CD4-positive, alpha-beta T cell treated with Interleukin-4 for 1 hour (primary cell): ENCODE measurements at places on chromosomes 13 and 19.

GRCh38 chr13:75760131-75761021 is 124.2 kb downstream of the LMO7 start:
- peak; percentile 27 for DNase-seq

GRCh38 chr19:10640361-10640760 is 13.8 kb upstream of the ILF3 start:
- DNase-seq = no peak

- DNase-seq = no peak
These were observed 62.0 kb downstream of the MICU2 start for GRCh38 chr13:21541980-21542379.

DNA sequence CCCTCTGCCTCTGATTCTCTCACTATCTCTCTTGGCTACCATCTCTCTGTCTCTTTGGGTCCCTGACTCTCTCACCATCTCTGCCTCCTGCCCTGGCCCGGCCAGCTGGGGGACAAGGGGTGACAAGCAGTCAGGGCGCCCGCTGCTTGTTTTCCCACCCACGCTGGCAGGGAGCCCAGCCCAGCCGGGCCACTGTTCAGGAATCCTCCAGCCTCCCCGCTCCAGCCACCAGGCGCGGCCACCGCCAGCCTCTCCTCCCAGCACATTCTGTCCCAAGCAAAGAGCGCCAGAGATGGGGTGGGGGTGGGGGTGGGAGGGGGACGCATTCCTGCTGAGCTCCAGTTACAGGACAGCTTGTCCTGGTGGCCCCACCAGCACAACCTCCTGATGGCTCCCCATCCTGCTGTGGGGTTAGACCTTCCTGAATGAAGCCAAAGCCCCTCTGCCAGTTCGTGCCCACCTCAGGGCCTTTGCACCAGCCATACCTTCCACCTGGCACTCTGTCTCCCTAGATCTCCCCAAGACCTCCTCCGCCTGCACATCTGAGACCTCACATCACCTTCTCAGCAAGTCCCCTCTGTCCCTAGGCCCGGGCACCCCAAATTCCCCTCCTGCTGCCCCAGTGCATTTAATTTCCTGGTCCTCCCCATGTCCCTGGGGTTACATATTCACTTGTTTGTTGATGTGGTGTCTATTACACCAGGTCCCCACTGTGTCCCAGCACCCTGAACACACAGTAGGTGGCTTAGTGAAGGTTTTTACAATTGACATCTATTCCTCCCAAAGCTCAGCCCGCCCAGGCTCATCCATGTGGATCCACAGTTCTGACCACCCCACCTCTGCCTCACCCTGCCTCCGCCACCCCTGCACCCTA is 12.5 kb downstream of the ARRDC2 start:
- no peak for DNase-seq

DNA sequence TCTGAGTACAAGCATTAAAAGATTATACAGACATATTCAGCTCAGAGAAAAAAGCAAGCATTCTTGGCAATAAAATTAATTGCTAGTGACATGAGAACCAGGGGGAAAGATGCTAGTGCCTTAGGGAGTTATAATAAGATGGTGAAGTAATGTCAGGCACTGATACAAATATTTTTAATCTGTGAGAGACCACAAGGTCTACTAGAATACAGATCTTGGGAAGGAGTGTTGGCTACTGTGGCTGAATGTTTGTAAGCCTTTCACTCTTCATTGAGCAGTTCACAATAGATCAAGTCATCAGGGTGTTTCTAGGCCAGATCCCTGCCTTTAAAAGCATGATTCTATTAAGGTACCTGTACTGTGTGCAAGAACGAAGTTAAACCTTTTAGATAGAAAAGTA is 16.4 kb downstream of the FREM2 start:
- DNase-seq = no peak

DNA sequence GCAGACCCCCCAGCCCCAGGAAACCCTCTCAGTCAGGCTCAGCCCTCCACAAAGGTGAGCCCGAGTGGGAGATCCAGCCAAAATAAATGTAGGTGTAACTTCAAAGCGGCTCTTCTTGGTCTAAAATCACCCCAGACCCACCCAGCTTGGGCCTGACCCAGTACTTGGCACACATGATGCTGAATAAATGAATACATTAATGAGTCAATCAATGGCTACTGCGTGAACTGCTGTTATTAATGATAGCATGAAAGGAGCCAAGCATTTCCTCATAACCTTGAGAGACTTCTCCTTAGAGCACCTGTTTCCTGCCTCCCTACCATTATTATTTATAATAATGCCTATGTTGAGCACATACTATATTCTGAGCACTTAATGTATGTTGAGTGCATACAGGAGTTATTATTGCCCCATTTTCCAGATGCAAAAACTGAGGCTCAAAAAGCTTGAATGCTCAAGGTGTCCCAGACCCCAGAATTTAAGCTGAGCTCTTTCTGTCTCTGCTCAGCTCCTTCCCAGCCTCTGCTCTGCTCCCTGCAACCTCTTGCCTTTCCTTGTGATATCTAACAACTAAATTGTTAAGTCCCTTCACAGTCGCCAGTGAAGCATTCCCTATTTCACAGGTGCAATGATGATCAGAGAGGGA is 4.3 kb downstream of the NOTCH3 start:
- DNase-seq = no peak

- DNase-seq = no peak
These were observed 231.1 kb downstream of the ENOX1 start for GRCh38 chr13:43555667-43556066.

DNA sequence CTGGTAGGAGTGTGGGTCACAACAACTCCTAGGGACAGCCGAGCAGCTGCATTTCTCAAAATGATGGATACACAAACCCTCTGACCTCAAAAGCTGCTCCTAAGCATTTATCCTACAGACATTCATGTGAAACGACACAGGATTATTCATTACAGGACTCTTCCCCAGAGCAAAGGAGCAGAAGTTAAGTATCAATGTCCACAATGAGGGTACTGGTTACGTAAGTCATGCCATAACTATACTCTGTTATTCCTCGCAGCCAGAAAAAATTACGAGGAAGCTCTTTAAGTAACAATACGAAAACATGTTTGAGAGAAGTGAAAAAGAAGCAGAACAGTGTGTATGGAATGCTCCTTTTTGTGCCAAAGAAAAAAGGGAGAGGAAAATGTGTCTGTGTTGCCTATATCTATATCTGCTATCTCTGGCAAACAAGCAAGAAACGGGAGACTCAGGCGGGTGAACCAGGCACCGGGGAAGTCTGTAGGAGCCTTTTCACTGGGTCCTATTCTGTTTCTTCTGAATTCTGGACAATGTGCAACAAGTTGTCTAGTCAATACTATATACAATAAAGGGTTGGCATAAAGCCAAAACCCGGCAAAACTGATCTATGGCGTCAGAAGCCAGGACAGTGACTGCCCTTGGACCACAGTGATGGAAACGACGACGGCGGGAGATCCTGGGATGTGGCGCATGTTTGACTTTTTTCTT is 1.3 kb downstream of the ISOC2 start:
- no peak for DNase-seq

DNA sequence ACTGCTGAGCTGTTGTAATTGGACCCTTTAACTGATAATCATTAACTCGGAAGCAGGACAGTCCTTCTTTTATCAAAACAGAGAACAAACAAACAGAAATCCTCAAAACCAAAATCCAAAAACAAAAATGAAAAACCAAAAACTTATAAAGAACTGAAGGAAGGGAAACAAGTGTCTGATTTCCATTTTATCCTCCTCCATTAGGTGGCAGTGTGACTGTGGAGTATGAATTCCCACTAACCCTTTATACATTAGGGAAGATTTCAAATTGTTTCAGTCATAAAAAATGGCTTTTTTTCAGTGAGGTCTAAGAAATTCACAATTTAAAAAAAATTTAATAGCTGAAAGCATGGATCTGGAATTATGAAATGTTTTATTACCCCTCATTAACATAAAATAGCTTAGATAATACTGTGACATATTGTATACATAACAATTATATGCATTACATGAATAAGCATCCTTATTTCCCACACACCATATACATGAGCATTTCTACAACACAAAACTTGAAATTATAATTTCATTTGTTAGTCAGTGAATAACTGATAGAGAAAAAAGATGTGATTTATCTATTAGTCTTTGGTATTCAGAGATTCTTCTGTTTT is 1074.3 kb upstream of the PCDH9 start:
- DNase-seq = no peak

- DNase-seq = no peak
These were observed 206.8 kb downstream of the PCDH9 start for GRCh38 chr13:67023130-67023876.

GRCh38 chr19:17394891-17395415 is 957 bp upstream of the CCDC194 start:
- DNase-seq = peak; percentile 74

DNA sequence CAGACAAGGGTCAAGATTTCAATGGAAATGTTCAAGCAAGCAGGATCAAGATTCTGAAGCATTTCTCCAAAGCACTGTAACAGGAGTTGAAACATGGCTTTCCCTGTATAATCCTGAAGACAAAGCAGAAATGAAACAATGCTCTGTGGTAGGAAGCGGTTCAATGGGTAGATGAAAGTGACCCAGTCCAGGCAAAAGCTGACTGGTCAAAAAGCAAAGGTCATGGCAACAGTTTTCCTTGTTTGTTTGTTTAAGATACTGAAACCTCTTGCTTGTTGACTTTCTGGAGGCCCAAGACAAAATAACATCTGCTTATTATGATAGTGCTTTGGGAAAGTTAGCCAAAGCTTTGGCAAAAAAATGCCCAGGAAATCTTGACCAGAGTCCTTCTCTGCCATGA is 1343.9 kb upstream of the PCDH9 start:
- DNase-seq = no peak

DNA sequence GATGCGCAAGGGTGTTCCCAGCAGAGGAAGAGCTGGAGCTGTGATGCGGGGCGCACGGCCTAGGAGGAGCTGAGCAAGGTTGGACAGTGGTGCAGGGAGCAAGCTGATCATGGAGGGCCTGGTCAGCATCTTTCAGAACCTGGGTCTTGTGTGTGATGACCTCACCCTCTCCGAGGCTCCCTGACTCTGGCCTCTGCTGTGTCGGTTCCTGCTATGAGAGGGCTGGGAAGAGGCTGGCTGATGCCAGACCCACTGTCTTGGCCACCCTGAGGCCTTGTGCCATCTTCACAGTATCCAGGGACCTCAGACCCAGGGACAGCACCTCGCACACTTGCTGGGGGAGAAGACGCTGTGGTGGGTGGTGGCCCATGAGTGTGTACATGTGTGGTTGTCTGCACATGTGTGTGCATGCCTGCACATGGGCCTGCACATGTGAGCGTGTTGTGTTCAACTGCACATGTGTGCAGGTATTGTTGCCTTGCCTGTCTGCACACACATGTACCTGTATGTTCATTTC is 16.5 kb upstream of the C13orf46 start:
- DNase-seq = no peak

GRCh38 chr19:7340959-7341837 is 7.5 kb upstream of the ARHGEF18 start:
- DNase-seq = peak; percentile 87

- DNase-seq = no peak
These were observed 57.2 kb downstream of the WASF3 start for GRCh38 chr13:26614721-26615120.

GRCh38 chr13:30138511-30138910 is 168.8 kb downstream of the KATNAL1 start:
- DNase-seq = no peak

- no peak for DNase-seq
These were observed 143.2 kb upstream of the ZNF536 start for GRCh38 chr19:30228835-30229524.

DNA sequence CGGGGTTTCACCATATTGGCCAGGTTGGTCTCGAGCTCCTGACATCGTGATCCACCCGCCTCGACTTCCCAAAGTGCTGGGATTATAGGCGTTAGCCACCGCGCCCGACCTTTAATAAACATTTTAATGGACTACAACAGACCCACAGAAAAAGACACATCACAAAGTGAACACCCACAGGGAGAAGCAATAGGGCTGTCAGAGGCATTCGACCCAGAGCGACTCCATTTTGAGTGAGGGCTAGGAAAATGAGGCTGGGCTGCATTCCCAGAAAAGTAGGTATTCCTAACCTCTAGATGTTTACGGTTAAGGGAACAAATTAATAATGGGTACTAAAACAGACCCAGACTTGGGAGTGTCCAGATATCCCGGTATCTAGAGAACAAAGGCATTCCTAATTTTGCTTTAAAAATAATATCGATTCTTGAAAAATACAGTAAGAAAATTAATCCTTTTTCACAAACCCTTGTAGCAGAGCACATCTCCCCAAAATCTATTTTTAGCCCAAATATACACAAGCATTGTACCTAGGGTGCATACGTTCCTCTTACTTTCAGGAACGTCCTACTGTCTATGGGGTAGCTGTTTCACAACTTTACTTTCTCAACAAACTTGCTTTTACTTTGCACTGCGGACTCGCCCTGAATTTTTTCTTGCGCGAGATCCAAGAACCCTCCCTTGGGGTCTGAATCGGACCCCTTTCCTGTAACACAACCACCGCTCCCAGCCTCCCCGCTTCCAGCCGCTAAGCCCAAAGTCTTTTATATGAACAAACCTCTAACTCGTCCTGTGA is 811 bp upstream of the ZNF8 start:
- DNase-seq = no peak

DNA sequence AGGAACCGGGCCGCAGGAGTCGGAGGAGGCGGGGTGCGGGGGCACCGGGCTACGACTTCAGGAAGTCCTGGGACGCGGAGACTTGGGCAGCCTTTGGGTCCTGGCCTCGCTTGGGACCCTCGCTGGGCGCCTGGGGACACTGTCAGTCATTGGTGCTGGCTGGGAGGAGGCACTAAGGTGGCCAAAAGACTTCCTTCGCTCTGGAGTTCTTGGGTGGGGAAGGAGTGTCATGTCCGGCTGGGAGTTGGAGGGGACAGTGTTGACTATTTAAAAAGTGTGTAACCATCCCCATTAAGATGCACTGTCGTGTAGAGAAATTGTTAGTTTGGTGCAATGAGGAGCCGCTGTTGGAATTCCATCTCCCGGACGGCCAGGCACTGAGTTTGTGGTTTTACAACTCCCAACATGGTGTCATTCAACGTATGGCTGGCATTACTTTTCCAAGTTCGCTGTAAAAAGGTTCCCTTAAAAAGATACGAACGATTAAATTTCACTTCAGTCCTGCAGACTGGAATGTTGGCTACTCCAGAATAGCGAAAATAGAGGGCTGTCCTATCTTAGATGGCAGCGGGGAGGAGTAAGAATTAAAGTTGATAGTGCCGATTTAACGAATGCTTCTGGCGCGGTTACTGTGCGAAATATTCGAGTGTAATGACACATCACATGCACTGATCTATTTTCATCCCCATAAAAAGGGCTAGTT is 776 bp downstream of the DNAJC3 start:
- peak; percentile 21 for DNase-seq

DNA sequence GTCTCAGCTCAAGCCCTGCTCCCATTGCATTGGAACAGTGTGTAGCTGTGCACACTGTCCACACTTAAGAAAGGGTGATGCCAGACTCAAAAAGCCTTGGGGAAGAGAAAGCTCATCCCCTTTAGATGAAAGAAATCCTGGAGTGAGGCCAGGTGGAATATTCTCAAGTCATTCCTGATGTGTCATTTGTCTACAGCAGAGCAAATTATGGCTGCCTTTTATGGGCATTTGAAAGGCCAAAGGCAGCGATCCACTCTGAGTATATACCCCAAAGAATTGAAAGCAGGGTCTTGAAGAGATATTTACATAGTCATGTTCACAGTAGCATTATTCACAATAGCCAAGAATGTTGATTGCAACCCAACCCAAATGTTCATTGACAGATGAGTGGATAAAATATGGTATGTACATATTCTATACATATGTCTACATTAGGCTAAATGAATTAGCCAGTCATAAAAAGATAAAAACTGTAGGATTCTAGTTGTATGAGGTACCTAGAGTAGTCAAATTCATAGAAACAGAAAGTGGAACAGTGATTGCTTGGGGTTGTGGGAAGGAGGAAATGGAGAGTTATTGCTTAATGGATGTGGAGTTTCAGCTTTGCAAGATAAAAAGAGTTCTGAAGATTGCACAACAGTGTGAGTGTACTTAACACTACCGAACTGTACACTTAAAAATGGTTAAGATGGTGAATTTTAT is 214.9 kb downstream of the KCNRG start:
- DNase-seq = peak; percentile 40
